ENCODE measurements at places on chromosomes 16 and 17.

GRCh38 chr17:59381716-59382570 is 50.5 kb downstream of the YPEL2 start:
- DNase-seq = peak; percentile 85

GRCh38 chr16:27363797-27364196 is 38.2 kb upstream of the IL21R start:
- no peak for DNase-seq

GRCh38 chr17:9242497-9242881 is 221.2 kb downstream of the NTN1 start:
- DNase-seq = no peak

GRCh38 chr16:57628008-57628781 is at the start of gene ADGRG1:
TSS of gene ADGRG1 (plus strand) at chr16:57628630. CDS start at chr16:57650288, 21,658 bp downstream.
- no peak for DNase-seq

DNA sequence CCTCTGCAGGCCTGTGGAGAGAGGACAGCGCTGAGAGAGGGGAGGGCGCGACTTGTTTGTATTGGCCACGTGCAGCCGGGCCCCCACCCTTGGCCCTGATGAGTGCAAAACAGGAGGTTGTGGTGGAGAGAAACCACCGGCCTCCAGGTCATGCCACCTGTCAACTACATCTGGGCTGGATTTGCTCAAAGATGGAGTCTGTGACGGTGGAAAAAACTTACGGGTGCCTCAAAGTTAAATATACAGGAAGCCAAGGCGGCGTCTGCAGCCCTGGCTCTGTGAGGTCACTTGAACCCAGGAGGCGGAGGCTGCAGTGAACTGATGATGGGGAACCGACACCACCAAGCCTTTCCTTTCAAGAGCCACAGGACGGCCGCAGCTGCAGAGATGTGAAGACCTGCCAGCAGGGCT is 15.7 kb downstream of the C16orf74 start:
- DNase-seq = no peak

- no peak for DNase-seq
Observed at GRCh38 chr16:28990375-28991040, 5.7 kb downstream of the LAT start.

GRCh38 chr16:3054965-3055733 is 8.8 kb downstream of the MMP25 start:
- no peak for DNase-seq

GRCh38 chr16:89040861-89041570 is 52.6 kb upstream of the ACSF3 start:
- no peak for DNase-seq

DNA sequence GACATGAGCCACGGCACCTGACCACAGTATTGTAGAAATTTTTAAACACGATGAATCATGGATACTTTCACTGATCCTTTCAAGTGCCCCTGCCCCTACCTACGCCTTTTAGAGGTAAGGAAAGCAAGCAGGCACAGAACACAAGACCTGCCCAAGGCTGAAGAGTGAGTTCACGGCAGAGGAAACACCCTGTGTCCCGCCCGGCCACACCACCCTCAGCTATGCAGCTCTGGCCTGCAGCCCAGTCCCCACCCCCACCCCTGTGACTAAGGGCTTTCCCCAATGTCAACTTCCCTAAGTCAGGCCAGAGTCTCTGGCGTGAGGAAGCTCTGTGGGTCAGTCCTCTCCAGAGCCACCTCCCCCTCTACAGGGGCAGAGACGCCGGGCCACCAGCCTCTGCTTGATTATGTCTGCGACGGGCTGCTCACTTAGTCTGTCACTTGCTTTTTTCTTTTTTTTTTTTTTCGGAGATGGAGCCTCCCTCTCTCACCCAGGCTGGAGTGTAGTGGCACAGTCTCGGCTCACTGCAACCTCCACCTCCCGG is 8.4 kb downstream of the SLC16A5 start:
- no peak for DNase-seq

All from NCI-H774 (cell line).